ENCODE measurements at places on chromosomes 4 and X. TPM values are rescaled to one million over a fixed set of nuclear protein-coding genes. Genes with fewer than 3 reads are reported as not detected.

GRCh38 chr4:15438939-15439524 is 11.2 kb downstream of the C1QTNF7 start:
- no peak overlapping the region for H3K4me3 ChIP-seq
- no peaks in the 10 kb centered on the region for H3K36me3 ChIP-seq

The NDP gene
- total RNA-seq = not detected

The SPANXN4 gene
- total RNA-seq = not detected

DNA sequence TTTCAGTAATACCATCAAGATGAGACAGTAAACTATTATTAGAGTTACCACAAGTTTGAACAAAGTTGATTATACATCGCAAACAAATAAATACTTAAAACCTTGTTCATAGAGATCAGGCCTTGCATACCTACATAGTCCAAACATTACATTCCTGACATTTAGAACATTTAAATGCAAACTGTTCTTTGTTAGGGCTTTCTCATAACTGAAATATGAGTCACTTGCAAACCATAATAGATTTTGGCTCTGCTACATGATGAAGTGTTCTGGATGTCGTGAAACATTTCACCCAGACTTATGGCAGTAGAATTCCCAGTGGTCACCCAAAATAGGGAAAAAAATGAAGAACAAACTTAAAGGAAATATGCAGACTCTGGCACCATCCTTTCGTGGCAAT is 75.0 kb downstream of the FAT4 start:
- H3K27me3 ChIP-seq = no peaks in the 10 kb centered on the region
- peak; percentile 59 for DNase-seq
- H3K4me1 ChIP-seq = peaks cover 28% of the 10 kb centered on the region
- peak overlapping the region; percentile 3 for H3K27ac ChIP-seq
- no peak overlapping the region for H3K4me3 ChIP-seq

The SASH3 gene
- not detected for total RNA-seq

DNA sequence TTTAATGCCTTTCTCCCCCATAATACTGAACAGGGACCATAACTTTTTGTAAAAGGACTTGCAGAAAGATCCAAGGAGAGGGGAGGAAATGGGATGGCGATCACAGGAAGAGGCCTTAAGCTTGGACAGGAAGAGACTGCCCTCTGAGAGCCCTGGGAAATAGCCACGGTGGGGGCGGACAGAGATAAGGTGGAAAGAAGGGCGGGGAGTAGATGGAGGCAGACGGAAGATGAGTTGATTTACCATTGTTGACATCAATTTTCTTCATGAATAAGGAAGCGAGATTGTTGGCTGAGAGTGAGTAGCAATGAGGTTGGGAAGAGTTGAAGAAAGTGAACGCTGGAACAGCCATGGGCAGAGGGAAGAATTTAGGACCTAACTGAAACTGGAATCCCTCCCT is 63.4 kb downstream of the RASGEF1B start:
- H3K4me1 ChIP-seq = peaks cover 12% of the 10 kb centered on the region
- no peak for DNase-seq
- no peak overlapping the region for H3K27ac ChIP-seq
- H3K36me3 ChIP-seq = no peaks in the 10 kb centered on the region
- no peak overlapping the region for H3K4me3 ChIP-seq

The PCDH10 gene
- total RNA-seq = 40.6 TPM

DNA sequence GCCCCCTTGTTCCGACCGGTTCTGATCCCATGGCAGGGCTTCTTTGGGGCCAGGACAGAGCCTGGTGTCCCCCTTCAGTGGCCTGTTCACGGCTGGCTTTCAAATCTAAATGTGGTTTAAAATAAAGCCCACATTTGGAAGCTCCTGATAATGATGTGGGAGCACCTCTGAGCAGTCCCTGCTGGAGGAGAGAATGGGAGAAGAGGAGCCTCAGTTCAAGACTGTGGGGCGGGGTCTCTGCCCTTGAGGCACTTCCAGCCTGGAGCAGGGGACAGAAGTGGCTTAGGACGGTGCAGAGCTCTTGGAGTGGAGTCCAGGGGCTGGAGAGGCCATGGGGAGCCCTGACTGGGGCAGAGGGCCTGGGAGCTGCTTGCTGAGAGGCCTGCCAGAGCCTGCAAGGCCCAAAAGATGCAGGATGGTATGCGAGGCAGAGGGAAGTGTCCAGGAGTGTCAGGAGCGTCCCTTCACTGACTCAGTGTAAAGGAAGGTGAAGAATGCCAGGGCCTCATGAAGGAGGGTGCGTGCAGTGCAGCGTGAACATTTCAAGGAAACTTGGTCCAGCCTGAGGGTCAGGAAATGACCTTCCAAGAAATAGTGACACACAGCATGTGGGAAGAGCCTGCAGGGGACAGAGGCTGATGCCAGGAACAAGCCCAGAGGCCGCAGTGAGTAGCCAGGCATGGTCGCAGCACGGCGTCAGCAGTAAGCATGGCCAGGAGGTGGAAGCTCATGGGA is 21.1 kb upstream of the TADA2B start:
- H3K27ac ChIP-seq = no peak overlapping the region
- no peak overlapping the region for H3K4me3 ChIP-seq
- H3K36me3 ChIP-seq = peaks cover under 1% of the 10 kb centered on the region
- H3K4me1 ChIP-seq = no peaks in the 10 kb centered on the region

- no peaks in the 10 kb centered on the region for H3K36me3 ChIP-seq
- H3K27me3 ChIP-seq = no peaks in the 10 kb centered on the region
- DNase-seq = peak; percentile 35
- no peak overlapping the region for H3K4me3 ChIP-seq
Measured at GRCh38 chr4:4985844-4986243, 33.4 kb downstream of the CYTL1 start.

DNA sequence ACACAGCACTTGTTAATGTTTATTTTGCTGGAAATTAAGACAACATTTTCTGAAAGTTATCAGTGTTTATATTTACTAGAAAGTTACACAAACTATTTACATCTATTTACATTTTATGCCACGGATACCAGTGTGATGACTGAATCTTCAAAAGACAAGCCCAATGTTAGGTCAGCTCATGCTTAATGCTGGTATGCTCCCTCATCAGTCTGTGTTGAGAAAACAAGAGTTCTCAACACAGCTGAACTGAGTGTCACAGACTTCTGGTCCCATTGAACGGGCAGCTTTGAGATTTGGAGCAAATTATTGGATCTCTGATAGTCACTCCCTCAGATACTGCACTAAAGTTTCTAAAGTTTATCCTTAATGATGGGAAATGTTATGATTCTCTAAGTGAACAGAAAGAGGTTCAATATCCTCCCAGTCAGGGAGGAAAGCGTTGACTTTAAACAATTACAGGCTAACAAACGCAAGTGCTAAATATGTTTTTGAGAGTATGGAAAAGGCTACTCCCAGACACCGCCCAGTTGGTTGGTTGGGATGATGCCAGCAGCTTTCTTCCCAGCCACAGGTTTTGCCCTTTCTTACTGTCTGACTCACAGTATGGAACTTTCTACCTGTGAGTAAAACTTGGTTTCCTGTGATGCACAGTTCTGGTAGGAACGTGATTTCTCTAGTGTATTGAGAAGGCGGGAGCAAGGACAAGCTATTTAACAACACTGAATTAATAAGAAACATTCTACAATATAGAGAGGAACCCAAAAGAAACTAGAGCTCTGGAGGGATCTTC is 1293.6 kb upstream of the TENM3 start:
- DNase-seq = no peak
- H3K4me1 ChIP-seq = peaks cover 18% of the 10 kb centered on the region
- H3K27ac ChIP-seq = no peak overlapping the region
- no peaks in the 10 kb centered on the region for H3K27me3 ChIP-seq

GRCh38 chr4:26815199-26815598 is 45.4 kb upstream of the STIM2 start:
- no peaks in the 10 kb centered on the region for H3K27me3 ChIP-seq
- peak; percentile 60 for DNase-seq
- no peak overlapping the region for H3K4me3 ChIP-seq
- H3K4me1 ChIP-seq = peaks cover 31% of the 10 kb centered on the region

DNA sequence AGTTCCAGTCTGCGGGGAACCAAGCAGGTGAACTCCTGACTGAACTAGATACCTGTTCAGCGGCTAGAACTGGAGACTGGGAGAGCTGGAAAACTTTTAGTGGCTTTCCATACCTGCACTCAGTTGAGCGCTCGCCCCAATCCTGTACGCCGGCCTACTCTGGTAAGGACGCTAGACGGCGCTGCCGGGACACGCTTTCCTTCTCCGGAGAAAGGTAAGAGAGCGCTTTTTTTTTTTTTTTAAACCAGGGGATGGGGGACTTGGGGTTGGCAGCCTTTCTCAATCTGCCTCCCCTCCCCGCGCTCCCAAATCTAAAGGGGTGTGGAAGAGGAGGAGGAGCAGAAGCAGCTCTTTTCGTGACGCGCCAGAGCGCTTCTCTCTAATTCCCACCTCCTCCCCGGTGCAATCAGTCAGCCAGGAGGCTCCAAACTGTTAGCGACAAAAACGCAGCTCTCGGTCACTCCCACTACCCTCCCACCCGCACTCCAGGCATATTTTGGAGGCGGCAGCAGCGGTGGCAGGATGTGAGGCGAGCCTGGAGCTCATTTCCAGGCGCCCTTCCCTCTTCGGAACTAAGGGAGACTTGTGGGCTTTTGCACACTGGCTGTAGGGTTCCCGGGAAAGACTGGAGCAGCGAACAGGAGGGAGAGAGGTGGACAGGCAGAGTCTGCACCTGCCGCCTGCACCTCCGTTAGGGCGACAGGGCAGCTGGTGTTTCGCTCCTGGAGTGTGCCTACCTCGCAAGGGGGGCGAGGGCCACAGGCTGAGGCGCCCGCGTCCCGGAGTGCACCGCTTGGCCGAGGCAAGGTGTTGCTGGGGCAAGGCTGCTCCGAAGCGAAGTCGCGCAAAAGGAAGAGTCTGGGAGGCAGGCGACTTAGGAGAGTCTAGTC is at the start of gene IL1RAPL2:
Gene IL1RAPL2, plus strand, starts transcription at position 409 of the 890 bp plus-strand sequence.
- peak; percentile 14 for DNase-seq
- peaks cover 58% of the 10 kb centered on the region for H3K27me3 ChIP-seq
- H3K27ac ChIP-seq = no peak within 1 kb of the TSS
- H3K36me3 ChIP-seq = no peaks in the 10 kb centered on the region
- no peak within 1 kb of the TSS for H3K4me3 ChIP-seq
- no peaks in the 10 kb centered on the region for H3K4me1 ChIP-seq

The FDCSP gene
- total RNA-seq = not detected

GRCh38 chr4:123749383-123749782 is 352.8 kb downstream of the SPRY1 start:
- no peak for DNase-seq
- no peaks in the 10 kb centered on the region for H3K36me3 ChIP-seq
- H3K4me3 ChIP-seq = no peak overlapping the region
- H3K27me3 ChIP-seq = no peaks in the 10 kb centered on the region
- H3K4me1 ChIP-seq = peaks cover 12% of the 10 kb centered on the region
- H3K27ac ChIP-seq = no peak overlapping the region

- no peaks in the 10 kb centered on the region for H3K27me3 ChIP-seq
- H3K36me3 ChIP-seq = no peaks in the 10 kb centered on the region
- no peak overlapping the region for H3K4me3 ChIP-seq
- H3K27ac ChIP-seq = no peak overlapping the region
Measured at GRCh38 chr4:95093460-95093859, 335.7 kb downstream of the BMPR1B start.

DNA sequence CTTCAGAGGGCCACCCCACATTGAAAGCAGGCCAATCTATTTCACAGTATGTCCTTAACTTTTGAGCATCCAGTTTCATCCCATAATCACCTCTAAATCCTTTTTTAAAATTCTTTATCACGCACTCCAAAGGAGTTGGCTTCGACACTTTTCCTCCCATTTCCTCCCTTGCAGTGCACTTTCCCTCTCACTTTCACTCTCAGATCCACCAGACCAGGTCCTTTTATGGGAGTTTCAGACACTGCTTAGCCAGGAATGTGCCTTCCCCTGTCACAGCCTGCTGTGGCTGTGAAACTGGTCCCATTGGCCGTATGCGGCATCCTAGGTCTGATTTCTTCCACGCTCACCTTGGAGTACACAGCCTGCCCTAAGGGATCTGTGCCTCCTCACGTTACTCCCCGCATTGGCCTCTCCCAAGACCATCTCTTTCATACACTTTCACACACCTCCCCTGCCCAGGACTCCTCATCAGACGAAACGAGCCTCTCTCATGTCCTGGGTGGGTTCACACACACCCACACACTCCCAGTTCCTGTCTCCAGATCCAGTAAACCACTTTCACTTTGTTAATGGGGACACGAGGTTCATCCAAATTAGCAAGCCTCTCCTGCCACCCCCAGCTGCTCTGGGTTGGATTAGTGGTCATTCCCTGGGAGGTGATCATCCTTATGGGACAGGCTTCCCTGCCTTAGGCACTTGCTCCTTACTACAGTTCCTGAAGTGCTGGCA is 10.0 kb upstream of the RHOXF2B start:
- no peak overlapping the region for H3K27ac ChIP-seq
- no peaks in the 10 kb centered on the region for H3K27me3 ChIP-seq
- no peak overlapping the region for H3K4me3 ChIP-seq
- no peaks in the 10 kb centered on the region for H3K4me1 ChIP-seq

The SATL1 gene
- total RNA-seq = 0.13 TPM

GRCh38 chr4:78226279-78226678 is 169.2 kb downstream of the FRAS1 start:
- H3K36me3 ChIP-seq = no peaks in the 10 kb centered on the region
- no peak for DNase-seq
- H3K27me3 ChIP-seq = no peaks in the 10 kb centered on the region
- H3K4me1 ChIP-seq = no peaks in the 10 kb centered on the region
- no peak overlapping the region for H3K4me3 ChIP-seq

- H3K4me1 ChIP-seq = peaks cover 3% of the 10 kb centered on the region
- no peak overlapping the region for H3K4me3 ChIP-seq
- no peaks in the 10 kb centered on the region for H3K27me3 ChIP-seq
- H3K36me3 ChIP-seq = no peaks in the 10 kb centered on the region
Measured at GRCh38 chr4:21470535-21470934, 478.0 kb downstream of the KCNIP4 start.

DNA sequence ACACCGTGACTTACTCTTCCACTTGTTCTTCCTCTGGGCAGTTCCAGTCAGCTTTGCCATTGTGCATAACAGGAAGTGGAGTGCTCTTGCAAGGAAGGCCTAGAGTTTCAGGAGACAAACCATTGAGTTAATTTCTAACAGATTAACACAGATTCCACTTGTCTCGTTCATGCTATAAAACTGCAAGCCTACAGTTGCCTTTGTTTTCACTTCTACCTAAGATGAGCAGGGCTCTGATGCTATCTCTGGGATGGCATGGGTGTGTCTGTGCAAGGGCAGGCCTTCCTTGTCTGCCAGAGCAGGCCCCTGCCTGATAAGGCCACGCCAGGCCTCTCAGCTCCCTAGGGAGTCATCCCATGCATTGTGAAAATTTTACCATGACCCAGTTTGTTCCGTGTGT is 67.7 kb upstream of the PGRMC2 start:
- DNase-seq = peak; percentile 14
- H3K27ac ChIP-seq = no peak overlapping the region
- no peak overlapping the region for H3K4me3 ChIP-seq
- no peaks in the 10 kb centered on the region for H3K4me1 ChIP-seq
- H3K27me3 ChIP-seq = no peaks in the 10 kb centered on the region
- H3K36me3 ChIP-seq = no peaks in the 10 kb centered on the region

GRCh38 chr4:99447513-99447912 is 12.4 kb upstream of the ADH7 start:
- peaks cover 5% of the 10 kb centered on the region for H3K4me1 ChIP-seq
- H3K27me3 ChIP-seq = no peaks in the 10 kb centered on the region
- no peak for DNase-seq
- no peak overlapping the region for H3K4me3 ChIP-seq

- H3K4me1 ChIP-seq = peaks cover 5% of the 10 kb centered on the region
- no peaks in the 10 kb centered on the region for H3K27me3 ChIP-seq
- no peak overlapping the region for H3K27ac ChIP-seq
- DNase-seq = no peak
Measured at GRCh38 chr4:180598281-180598680, 1644.9 kb upstream of the TENM3 start.

The RTL3 gene
- not detected for total RNA-seq

GRCh38 chr4:115687052-115687755 is 573.8 kb upstream of the NDST4 start:
- no peak overlapping the region for H3K4me3 ChIP-seq
- no peaks in the 10 kb centered on the region for H3K4me1 ChIP-seq
- H3K27ac ChIP-seq = no peak overlapping the region
- DNase-seq = peak; percentile 51

The IQCM gene
- total RNA-seq = not detected
